Activated T-helper 1 cell treated with Interleukin-2 at 50 U/mL for 16 hours (primary cell): ENCODE measurements at places on chromosomes 3 and 15.

- no peak for DNase-seq
Observed at GRCh38 chr3:155026999-155027591, 53.0 kb upstream of the MME start.

- no peak for DNase-seq
Observed at GRCh38 chr3:39183211-39184080, 8.9 kb downstream of the XIRP1 start.

DNA sequence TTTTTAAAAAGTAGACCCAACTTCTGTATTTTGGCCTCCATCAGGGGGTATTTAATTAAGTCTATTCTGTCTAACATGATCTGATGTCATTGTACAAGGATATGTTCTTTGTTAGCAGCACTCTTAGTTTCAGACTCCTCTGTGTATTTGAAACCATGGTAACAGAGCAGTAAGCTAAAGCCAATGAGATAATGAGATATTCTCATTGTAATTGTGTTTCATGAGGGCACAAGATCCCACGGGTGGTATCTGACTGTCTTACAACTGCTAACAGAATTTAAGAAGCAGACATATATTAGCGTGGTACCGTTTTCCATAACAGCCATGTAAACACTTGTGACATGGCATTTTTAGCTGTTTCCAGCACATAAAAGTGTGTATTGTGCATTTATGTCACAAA lies 251.2 kb upstream of the VEPH1 start:
- no peak for DNase-seq

DNA sequence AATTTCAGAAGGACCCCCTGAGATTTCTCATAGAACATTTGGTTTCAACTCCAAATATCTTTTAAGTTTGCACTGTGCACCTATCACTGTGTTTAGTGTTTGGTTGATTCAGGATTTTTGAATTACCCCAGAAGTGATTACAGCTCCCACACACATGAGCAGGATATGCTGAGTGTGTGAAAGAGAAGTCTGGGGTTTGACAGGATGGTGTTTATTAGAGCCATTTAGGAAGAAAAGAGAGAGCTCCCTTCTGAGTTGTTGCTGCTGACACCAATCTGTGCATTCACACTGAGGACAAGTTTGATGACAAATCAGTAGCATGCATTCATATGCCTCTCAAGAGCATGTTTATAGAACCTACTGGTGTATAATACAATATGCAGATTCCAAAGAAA lies 118.1 kb downstream of the RPL22L1 start:
- no peak for DNase-seq

- DNase-seq = no peak
Observed at GRCh38 chr15:74159773-74160172, 13.7 kb upstream of the ISLR start.

GRCh38 chr15:73685981-73686380 lies 1.8 kb downstream of the CD276 start:
- no peak for DNase-seq

DNA sequence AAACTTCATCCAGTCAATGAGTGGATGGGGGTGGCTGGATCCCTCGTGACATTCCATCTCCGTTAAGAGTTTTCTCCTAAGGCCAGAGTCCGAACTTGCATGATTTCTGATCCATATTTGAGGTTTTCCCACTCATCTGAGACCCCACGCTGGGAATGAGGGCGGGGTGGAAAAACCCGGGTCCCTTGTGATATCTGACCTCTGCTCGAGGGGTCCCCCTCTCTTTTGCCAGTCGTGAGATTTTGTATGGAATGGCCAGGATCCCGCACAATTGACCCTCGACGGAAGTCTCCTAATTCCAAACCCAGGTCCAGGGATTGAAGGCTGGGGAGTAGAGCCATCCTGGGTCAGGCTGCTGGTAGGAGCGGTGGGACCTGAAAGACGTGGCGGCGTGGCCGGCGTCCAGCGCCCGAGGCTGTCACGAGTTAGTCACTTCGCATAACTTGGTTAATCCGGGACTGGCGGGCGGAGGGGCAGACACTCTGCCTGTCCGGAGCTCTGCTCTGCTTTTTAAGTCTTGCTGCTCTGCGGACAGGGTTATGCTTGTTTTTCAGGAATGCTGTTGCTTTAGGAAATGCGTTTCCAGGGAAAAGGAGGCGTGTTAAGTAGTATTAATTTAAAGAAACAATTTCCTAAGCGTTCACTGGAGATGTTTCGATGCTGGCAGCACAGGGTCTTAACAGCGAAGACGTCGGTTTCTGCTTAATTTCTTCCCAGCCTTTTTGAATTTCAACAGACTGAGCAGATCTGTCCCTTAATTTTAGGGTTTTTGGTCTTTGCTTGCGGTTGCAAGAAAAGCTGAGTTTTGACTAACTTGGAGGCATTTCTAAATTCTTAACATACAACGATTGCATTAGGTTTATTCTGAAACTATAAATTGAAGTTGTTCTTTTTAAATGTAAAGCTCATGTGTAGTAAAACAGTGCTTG lies 69.7 kb upstream of the LRRFIP2 start:
- DNase-seq = peak; percentile 3

DNA sequence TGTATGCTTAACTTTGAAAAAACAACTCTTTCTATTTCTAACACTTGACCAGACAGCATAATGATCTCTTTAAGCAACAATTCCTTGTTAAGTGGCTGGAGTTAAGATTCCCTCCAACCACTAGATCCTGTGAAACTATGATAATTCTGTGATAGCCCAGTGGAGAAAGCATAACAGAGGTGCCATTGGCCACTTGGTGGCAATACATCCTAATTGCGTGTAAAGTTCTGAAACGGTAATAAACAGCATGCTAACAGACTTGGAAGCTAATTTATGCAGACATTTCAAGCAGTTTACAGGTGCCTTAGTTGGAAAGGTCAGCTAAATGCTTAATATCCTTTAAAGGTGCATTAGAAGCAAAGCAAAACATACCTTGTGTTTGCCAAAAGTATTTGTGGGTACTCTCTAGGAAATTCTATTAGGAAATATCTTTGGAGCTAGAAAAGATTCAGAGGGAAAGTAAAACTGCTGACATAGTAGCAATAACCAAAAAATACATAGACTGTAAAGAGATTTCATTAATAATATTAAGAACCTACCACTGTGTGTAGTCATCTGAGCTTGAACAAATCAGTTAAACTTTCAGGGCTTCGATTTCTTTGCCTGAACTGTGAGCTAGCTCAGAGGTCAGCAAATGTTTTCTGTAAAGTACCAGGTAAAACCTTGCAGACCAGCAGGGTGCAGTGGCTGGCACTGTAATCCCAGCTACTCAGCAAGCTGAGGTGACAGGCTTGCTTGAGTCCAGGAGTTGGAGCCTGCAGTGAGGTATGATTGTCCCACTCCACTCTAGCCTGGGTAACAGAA lies 19.0 kb upstream of the CSTA start:
- no peak for DNase-seq

GRCh38 chr3:178054471-178054870 lies 481.8 kb upstream of the KCNMB2 start:
- DNase-seq = no peak

DNA sequence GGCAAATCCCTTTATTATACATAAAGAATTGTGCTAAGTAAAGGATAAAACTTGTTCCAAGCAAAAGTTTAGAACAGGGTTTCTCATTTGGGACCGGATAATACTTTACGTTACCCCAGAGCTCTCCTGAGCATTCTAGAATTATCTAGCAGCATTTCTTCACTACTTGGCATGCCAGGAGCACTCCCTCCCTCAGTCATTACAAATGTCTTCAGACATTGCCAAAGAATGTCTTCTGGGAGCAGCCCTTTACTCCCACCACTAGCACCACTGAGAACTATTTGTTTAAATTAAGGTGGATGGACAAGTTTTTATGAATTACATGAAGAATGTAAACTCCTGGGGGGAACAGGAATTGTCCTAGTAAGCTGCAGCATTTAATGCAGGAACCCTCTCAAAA lies 516.4 kb downstream of the GBE1 start:
- DNase-seq = no peak

DNA sequence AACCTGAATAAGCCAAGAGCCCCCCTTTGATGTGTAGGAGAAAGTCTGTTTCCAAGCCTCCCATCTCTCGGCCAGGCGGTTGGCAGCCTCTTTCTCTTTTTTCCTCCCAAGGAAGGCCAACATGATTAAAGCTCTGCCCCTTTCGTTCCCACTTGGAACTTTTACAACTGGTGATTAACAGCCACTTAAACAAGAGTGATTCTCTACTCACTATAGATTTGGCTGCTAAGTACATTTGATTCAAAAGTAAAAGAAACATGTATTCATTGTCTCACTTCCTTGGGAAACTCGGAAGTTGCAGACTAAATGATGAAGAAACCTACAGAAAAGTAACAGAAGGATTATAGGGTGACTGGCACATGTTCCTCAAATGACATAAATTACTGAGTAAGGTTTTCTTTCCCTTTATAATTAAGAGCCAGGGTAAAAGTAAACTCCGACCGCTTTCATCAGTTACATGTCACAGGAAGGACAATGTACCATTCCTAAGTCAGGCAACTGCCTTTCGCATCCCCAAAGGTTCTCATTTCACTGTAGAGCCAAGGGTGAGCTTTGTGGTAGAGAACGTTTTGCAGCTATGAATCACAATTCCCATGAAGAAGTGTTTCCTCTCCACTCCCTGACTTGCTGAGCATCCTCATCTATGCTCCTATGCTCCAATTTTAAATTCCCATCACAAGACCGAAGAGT lies 72.7 kb downstream of the MB21D2 start:
- DNase-seq = no peak

GRCh38 chr3:133833880-133834620 lies 28.4 kb downstream of the SRPRB start:
- no peak for DNase-seq

GRCh38 chr3:3038201-3038991 lies 71.8 kb downstream of the IL5RA start:
- DNase-seq = no peak

DNA sequence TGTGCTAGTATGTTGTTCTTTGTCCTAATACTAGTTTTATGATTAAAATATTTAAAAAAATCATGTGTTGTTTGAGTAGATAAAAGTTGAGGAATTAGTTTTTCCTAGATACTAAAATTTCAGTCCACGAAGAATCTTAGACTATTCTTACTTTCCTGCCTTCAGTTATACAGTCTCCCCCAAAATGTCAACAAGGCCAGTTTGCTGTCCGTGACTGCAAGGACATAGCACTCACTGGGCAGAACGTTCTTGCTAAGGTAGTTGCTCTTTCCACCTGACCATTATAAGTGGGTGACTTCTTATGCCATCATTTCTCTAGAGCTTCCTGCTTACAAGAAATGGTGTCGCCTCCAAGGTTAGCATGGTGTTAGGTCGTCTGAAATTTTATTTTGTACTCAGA lies 32.8 kb downstream of the KAT2B start:
- no peak for DNase-seq

DNA sequence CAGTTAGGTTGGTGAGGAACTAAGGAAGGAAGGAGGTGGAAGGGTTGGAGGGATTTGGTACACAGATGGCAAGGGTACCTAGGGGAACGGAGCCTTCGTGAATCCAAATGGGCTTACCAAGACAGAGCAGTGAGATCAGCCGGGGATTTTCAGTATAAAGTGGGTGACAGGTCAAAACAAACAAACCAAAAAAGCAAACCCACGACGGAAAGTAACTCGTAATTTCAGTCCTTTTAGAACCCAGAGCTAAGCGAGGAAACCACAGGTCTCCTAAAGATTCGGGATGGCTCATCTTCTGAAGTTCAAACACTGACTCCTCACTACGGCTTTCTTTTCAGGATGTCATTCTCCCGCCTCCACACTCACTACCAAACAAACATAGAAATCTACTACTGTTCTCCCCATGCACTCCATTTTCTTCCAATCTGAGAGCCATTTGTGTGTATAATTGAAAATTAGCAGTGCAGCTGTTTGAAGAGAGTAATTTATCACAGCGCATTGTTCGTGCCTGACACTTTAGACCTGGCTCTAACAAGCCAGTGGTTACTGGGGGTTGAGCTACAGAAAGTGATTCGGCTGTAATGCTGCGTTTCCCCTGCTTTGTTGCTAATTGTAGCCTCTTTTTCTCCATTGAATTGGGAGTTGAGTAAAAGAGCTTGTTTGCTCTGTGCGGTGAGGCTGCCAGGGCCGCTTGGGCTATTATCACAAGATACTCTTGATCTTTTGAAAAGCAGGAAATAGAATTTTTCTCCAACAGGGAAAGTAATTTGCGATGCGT lies 64.7 kb upstream of the CCDC39 start:
- no peak for DNase-seq

DNA sequence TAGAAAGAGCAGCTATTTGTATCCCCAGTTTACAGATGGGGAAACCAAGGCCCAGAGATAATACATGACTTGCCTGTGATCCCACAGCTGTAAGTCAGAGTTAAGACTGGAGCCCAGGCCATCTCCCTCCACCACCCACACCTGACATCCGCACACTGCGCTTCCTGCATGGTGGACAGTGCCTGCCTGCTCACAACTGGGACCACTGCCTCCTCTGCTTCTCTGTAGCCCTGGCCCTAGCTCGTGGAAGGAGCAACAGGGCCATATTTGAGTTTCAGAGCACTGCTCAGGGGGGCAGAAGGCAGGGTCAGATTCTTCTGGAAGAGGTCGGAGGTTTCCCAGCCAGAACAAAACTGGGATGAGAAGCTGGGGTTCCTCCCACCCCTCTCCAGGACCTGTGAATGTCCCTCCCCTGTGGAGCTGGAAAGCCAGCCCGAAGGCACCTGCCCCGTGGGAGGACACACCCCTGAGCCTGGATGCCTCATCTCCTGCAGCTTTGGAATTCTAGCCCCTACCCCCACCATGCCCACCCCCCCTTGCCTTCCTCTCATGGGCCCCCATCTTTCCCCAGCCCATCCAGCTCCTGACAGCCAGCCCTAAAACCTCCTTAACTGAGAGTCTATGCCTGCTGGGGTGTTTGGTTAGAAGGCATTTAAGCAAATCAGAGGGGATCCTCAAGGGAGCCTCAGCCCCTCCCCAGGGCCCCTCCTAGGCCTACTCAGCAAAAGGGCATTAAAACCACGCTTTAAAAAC lies 100.1 kb downstream of the TPRA1 start:
- DNase-seq = no peak

- no peak for DNase-seq
Observed at GRCh38 chr3:66401675-66402491, 98.9 kb downstream of the LRIG1 start.

DNA sequence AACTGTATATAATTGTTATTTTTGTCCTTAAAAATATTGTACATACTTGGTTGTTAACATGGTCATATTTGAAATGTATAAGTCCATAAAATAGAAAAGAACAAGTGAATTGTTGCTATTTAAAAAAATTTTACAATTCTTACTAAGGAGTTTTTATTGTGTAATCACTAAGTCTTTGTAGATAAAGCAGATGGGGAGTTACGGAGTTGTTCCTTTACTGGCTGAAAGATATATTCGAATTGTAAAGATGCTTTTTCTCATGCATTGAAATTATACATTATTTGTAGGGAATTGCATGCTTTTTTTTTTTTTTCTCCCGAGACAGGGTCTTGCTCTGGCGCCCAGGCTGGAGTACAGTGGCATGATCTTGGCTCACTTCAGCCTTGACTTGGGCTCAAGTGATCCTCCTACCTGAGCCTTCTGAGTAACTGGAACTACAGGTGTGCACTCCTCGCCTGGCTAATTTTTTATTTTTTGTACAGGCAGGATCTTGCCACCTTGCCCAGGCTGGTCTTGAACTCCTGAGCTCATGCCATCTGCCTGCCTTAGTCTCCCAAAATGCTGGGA lies 10.7 kb downstream of the NFKBIZ start:
- DNase-seq = no peak
